Neural crest cell (in vitro differentiated cells): ENCODE measurements at places on chromosomes 6 and 20. TPM values are rescaled to one million over a fixed set of nuclear protein-coding genes. Genes with fewer than 3 reads are reported as not detected.
A peak's percentile ranks its signal among the peaks of the same experiment; 100 is the strongest.

Gene SLC24A3
- 0.27 and 0.51 TPM in 2 replicates for total RNA-seq

DNA sequence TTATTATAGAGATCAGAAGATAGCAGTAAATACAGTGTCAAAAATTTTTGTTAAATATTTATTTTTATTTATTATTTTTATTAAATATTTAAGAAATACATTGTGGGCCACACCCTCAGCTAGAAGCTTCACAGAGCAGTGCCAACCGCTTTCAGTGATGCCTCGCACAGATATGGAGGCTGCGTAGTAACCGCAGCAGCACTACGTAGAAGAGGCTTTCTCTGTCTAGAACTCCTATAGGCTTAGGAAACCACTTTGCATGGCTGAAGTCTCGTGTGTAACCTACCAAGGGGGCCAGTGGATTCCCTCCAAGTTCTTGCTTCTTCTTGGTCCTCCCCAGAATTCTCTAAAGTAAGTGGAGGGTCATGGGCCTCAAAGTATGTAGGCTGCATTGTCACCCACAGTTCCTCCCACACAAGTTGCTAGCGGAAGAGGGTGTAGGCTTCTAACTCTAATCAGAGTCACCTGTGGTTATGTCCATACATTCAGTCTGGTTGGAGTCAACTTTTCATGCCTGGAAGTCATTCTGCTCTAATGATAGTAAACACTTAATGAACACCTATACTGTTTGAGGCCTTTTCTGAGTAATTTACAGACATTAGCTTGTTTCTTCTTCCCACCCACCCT lies 285.6 kb downstream of the CDKAL1 start:
- H3K4me3 ChIP-seq, result no peak overlapping the region
- peaks cover 20% of the 10 kb centered on the region for H3K4me1 ChIP-seq
- H3K27ac ChIP-seq, result no peak overlapping the region
- no peaks in the 10 kb centered on the region for H3K27me3 ChIP-seq
- DNase-seq, result no peak

- no peak for DNase-seq
- peak overlapping the region; percentile 65 for H3K4me3 ChIP-seq
- H3K27ac ChIP-seq, result no peak overlapping the region
- peaks cover 10% of the 10 kb centered on the region for H3K36me3 ChIP-seq
- peaks cover 22% of the 10 kb centered on the region for H3K4me1 ChIP-seq
Measured at GRCh38 chr6:17397764-17398194, 4.4 kb downstream of the CAP2 start.

GRCh38 chr6:167973148-167973885 lies 24.2 kb upstream of the KIF25 start:
- peaks cover 12% of the 10 kb centered on the region for H3K36me3 ChIP-seq
- H3K4me1 ChIP-seq, result peaks cover 46% of the 10 kb centered on the region
- H3K27me3 ChIP-seq, result no peaks in the 10 kb centered on the region
- peak overlapping the region; percentile 45 for H3K4me3 ChIP-seq
- H3K27ac ChIP-seq, result peak overlapping the region; percentile 54

DNA sequence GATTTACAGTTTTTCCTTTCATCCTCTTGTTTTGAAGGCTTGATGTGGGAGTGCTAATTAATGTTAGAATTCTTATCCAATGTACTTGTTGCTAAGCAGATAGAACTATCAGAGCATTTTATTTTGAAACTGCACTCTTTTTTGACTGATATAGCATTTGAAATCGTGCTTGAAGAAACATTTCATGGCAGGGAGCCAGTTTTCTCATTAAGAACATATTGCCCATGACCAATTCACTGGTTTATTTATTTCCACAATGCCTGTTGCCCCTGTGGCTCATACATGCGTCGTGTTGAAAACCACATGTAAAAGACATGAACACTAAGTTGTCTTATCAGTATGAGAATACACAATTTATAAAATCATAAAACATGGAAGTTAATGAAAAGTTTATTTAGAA lies 479.7 kb upstream of the FLRT3 start:
- no peaks in the 10 kb centered on the region for H3K4me1 ChIP-seq
- H3K27me3 ChIP-seq, result no peaks in the 10 kb centered on the region
- H3K36me3 ChIP-seq, result peaks cover 6% of the 10 kb centered on the region
- DNase-seq, result no peak
- no peak overlapping the region for H3K27ac ChIP-seq
- H3K4me3 ChIP-seq, result no peak overlapping the region

GRCh38 chr6:39982720-39983119 lies 48.5 kb upstream of the MOCS1 start:
- H3K4me1 ChIP-seq, result peaks cover 3% of the 10 kb centered on the region
- H3K27ac ChIP-seq, result no peak overlapping the region
- no peak overlapping the region for H3K4me3 ChIP-seq
- peaks cover 5% of the 10 kb centered on the region for H3K27me3 ChIP-seq
- no peaks in the 10 kb centered on the region for H3K36me3 ChIP-seq
- DNase-seq, result no peak

Gene HDGFL1
- not detected in 2 replicates for total RNA-seq

- DNase-seq, result no peak
- H3K4me1 ChIP-seq, result peaks cover 10% of the 10 kb centered on the region
- H3K27ac ChIP-seq, result no peak overlapping the region
- peak overlapping the region; percentile 9 for H3K4me3 ChIP-seq
- peaks cover 25% of the 10 kb centered on the region for H3K27me3 ChIP-seq
- no peaks in the 10 kb centered on the region for H3K36me3 ChIP-seq
Measured at GRCh38 chr6:138689849-138690248, 83.7 kb upstream of the CCDC28A start.

DNA sequence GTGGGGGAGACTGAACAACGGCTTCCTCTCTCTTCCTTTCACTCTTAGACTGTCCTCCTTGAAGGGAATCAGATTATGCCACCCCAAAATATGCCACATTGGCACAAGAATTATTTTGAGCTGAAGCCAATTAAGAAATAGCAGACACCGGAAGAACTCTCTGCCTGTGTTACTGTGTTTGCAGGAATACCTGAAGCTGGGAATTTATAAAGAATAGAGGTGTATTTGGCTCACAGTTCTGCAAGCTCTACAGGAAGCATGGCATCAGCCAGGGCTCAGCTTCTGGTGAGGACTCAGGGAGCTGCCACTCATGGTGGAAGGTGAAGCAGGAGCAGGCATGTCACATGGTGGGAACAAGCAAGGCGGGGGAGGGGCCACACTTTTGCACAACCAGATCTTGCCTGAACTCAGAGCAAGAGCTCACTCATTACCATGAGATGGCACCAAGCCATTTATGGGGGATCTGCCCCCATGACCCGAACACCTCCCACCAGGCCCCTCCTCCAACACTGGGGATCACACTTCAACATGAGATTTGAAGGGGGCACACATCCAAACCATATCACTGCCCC lies 46.0 kb downstream of the PCNA start:
- no peaks in the 10 kb centered on the region for H3K27me3 ChIP-seq
- no peak overlapping the region for H3K4me3 ChIP-seq
- H3K4me1 ChIP-seq, result no peaks in the 10 kb centered on the region

Gene SYTL3
- total RNA-seq, result 0.20 and 0.28 TPM in 2 replicates

- no peak overlapping the region for H3K4me3 ChIP-seq
- peaks cover 9% of the 10 kb centered on the region for H3K27me3 ChIP-seq
- DNase-seq, result peak; percentile 72
- no peaks in the 10 kb centered on the region for H3K36me3 ChIP-seq
- peaks cover 12% of the 10 kb centered on the region for H3K4me1 ChIP-seq
- H3K27ac ChIP-seq, result no peak overlapping the region
Measured at GRCh38 chr20:34190679-34191090, 50.5 kb upstream of the ASIP start.

DNA sequence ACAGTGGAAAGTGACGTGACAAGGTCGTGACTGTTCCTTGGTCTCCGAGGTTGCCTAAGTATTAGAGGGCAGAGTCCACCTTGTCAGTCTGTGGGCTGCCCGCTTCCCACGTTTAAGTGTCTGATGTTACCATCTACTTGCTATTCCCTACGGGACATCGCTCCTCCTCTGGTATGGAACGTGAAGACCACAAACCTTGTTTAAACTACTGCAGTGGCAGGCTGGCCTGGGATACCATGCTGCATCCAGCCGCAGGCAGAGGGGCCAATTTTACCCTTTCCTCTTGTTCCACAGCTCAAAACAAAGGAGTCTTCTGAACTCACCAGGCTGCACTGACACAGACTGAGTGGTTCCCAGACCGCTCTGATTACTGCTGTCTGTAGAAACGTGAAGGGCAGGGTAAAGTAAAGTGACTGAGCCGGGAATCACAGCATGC lies 275.9 kb downstream of the FOXC1 start:
- H3K4me3 ChIP-seq, result peak overlapping the region; percentile 61
- no peaks in the 10 kb centered on the region for H3K27me3 ChIP-seq
- H3K4me1 ChIP-seq, result peaks cover 22% of the 10 kb centered on the region
- peak overlapping the region; percentile 95 for H3K27ac ChIP-seq
- peak; percentile 34 for DNase-seq

GRCh38 chr20:13142143-13142542 lies 78.9 kb upstream of the ISM1 start:
- no peak for DNase-seq
- H3K36me3 ChIP-seq, result no peaks in the 10 kb centered on the region
- no peak overlapping the region for H3K4me3 ChIP-seq
- H3K27me3 ChIP-seq, result peaks cover 2% of the 10 kb centered on the region
- no peak overlapping the region for H3K27ac ChIP-seq

GRCh38 chr20:53157443-53158408 lies 185.6 kb downstream of the TSHZ2 start:
- H3K36me3 ChIP-seq, result no peaks in the 10 kb centered on the region
- peaks cover 12% of the 10 kb centered on the region for H3K4me1 ChIP-seq
- no peak overlapping the region for H3K4me3 ChIP-seq
- H3K27ac ChIP-seq, result no peak overlapping the region
- peak; percentile 42 for DNase-seq

DNA sequence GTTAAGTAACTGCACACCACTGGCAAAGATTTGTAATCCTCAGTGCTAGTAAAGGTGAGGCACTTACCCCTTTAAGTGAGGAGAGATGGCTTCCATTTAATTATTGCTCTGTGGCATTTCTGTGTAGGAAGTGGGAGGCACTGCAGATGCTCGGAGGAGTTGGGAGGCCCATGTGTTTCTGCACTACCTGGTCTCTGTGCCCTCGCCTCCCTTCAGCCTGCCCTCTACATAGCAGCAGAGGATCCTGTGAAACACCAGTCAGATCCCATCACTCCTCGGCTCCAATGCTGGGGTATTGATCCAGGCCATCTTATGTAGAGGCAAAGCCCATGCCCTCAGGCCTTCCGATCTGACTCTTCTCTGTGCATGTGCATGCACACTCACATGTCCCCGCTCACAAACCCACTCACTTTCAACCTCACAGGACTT lies 67.0 kb downstream of the SLX4IP start:
- DNase-seq, result no peak
- H3K27me3 ChIP-seq, result no peaks in the 10 kb centered on the region

Gene COL12A1
- total RNA-seq, result 50.2 and 51.1 TPM in 2 replicates

DNA sequence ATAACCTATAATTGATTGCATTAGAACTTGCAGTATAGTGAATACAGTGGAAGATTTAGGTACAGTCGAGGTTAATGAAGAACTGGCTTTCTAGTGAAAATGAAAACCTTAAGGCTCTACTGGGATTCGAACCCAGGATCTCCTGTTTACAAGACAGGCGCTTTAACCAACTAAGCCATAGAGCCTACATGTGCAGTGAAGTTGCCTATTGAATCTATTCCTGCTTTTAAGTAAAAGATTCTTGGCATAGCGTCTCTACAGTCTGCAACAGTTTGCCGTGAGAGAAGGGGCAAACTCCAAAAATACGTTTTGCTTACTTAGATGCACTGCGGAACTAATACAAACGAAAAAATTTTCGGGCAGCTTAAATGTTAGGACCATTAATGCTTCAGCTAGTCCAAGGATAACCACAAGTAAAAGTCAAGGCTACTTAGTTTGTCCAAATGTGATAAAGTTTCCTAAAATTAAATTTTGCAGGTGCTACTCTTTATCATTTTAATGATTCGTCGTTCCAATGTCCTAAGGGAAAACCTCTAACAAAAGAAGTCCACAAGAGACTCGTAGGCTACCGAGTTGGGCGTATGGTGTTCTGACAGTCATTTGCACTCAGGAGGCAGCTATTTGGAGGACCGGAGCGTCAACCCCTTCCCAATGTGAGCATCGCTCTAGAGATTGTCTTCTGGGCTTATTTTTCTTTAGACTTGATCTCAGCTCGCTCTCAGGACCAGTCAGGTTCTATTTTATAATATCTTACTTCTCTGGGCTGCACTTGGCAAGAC lies 31.3 kb upstream of the ZSCAN23 start:
- peak overlapping the region; percentile 88 for H3K4me3 ChIP-seq
- H3K27me3 ChIP-seq, result peaks cover 50% of the 10 kb centered on the region
- no peaks in the 10 kb centered on the region for H3K36me3 ChIP-seq
- no peak overlapping the region for H3K27ac ChIP-seq
- H3K4me1 ChIP-seq, result peaks cover 5% of the 10 kb centered on the region
- peak; percentile 48 for DNase-seq

Gene PLCB4
- 51.4 and 53.3 TPM in 2 replicates for total RNA-seq

GRCh38 chr6:41256383-41256782 lies 28.2 kb downstream of the TREML4 start:
- no peak overlapping the region for H3K4me3 ChIP-seq
- no peaks in the 10 kb centered on the region for H3K4me1 ChIP-seq
- H3K27me3 ChIP-seq, result peaks cover 17% of the 10 kb centered on the region
- no peaks in the 10 kb centered on the region for H3K36me3 ChIP-seq
- H3K27ac ChIP-seq, result no peak overlapping the region

GRCh38 chr6:96940322-96940721 lies 15.8 kb downstream of the KLHL32 start:
- H3K4me3 ChIP-seq, result no peak overlapping the region
- no peaks in the 10 kb centered on the region for H3K4me1 ChIP-seq
- H3K27ac ChIP-seq, result no peak overlapping the region
- H3K36me3 ChIP-seq, result no peaks in the 10 kb centered on the region

Gene PAK5
- total RNA-seq, result 1.8 and 2.0 TPM in 2 replicates

Gene MUC22
- not detected in 2 replicates for total RNA-seq

GRCh38 chr20:3247638-3248037 lies 8.6 kb upstream of the SLC4A11 start:
- no peak for DNase-seq
- H3K36me3 ChIP-seq, result peaks cover 3% of the 10 kb centered on the region
- H3K27me3 ChIP-seq, result peaks cover 81% of the 10 kb centered on the region
- H3K27ac ChIP-seq, result no peak overlapping the region
- H3K4me1 ChIP-seq, result peaks cover 4% of the 10 kb centered on the region
- no peak overlapping the region for H3K4me3 ChIP-seq

Gene FNDC1
- 0.05 and 0.09 TPM in 2 replicates for total RNA-seq

- H3K36me3 ChIP-seq, result peaks cover 2% of the 10 kb centered on the region
- H3K27ac ChIP-seq, result no peak overlapping the region
- no peak overlapping the region for H3K4me3 ChIP-seq
Measured at GRCh38 chr6:35642471-35643161, 46.1 kb downstream of the FKBP5 start.

Gene THEMIS
- total RNA-seq, result not detected in 2 replicates

- H3K27ac ChIP-seq, result no peak overlapping the region
- H3K4me3 ChIP-seq, result no peak overlapping the region
- H3K27me3 ChIP-seq, result peaks cover 21% of the 10 kb centered on the region
- DNase-seq, result no peak
- peaks cover 5% of the 10 kb centered on the region for H3K4me1 ChIP-seq
- no peaks in the 10 kb centered on the region for H3K36me3 ChIP-seq
Measured at GRCh38 chr6:131911951-131912350, 39.2 kb downstream of the CCN2 start.
